Stimulated activated CD8-positive, alpha-beta memory T cell treated with anti-CD3 and anti-CD28 coated beads, Interleukin-7, amount 100 ng/mL, for 1 hour (primary cell): ENCODE measurements at places on chromosomes 5 and 9.

GRCh38 chr5:65951330-65951729 lies 25.0 kb downstream of the ERBIN start:
- no peak for DNase-seq

- DNase-seq: no peak
These were observed 59.0 kb upstream of the BOD1 start for GRCh38 chr5:173675287-173675996.

DNA sequence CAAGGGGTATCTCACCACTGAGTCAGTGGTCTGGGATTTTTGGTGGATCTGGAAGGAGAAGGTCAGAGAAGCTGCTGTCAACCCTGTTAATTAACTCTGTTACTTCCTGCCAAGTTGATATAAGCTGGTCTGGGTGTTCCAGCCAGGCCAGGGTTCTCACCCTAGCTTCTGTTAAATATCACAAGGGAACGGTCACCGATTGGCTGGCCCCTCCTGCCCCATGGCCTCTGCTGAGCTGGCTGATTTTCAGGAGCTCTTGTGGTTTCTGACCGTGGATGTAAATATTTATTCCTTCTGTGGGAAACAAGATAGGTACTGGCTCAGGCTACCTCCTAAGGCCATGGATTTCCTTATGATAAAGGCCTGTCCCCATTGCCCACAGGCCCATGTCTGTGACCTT lies 1.0 kb downstream of the ADAMTS13 start:
- DNase-seq: no peak

GRCh38 chr5:176643491-176644219 lies 3.6 kb upstream of the TSPAN17 start:
- DNase-seq: no peak

- no peak for DNase-seq
These were observed 201.6 kb downstream of the GOLPH3 start for GRCh38 chr5:31972558-31972957.

DNA sequence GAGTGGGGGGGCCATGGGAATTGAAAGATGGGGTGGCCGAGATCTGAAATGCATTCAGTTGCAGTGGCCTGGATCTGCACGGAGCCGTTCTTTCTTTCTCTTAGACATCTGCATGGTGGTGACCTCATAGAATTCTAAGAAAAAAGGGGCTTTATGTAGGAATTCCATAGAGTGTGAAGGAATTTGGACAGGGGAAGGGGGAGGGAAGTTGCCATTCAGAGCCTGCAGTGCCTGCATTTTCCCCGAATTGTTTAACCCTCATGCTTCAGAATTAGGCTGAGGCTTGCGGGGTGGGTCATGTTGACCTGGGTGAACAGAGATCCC lies 4.9 kb downstream of the NEK6 start:
- DNase-seq: no peak

GRCh38 chr9:134485653-134486052 lies 155.9 kb upstream of the COL5A1 start:
- no peak for DNase-seq

DNA sequence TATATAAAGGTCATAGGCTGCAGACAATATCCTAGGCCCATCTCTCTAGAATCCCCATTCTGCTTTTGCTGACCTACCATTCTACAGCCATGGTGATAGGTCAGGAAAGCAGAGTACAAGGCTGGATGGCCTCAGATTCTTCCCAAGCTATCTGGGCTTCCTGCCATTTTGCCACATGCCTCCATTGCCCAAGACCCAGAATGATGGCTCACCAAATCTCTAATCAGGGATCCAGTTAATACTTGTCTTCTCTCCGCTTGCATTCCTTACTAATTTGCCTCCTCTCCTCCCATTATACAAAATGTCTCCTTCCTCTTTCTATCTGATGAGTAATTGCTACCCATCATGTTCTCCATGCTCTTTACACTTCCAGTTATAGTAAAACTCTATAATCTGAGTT lies 22.7 kb upstream of the NDUFS4 start:
- no peak for DNase-seq

DNA sequence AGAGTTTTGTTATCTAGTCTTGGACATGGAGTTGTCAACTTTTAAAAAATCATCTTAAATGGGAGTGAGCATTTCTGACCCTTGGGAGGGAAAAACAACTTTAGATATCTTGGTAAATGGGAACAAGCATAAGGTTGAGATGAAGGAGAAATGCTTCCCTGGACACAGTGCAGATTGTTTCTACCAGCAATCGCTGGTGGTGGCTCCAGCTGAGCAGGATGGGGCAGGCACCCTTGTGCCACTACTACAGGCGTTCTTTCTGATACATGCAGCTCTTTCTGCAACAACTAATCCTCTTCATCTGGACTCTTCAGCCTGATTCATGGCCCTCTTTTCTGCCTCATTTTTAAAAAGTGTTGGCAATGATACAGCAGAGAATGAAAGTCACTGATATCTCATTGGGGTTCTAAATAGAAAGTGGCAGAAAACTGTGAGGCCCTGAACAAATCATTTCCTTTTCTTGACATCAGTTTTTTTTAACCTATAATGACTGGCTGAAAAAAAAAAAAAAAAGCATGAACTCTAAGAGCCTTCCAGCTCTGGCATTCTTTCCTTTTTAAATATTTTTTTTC lies 409.4 kb upstream of the PTGER4 start:
- no peak for DNase-seq

- DNase-seq: no peak
These were observed 155.5 kb downstream of the FGF10 start for GRCh38 chr5:44233691-44234090.

DNA sequence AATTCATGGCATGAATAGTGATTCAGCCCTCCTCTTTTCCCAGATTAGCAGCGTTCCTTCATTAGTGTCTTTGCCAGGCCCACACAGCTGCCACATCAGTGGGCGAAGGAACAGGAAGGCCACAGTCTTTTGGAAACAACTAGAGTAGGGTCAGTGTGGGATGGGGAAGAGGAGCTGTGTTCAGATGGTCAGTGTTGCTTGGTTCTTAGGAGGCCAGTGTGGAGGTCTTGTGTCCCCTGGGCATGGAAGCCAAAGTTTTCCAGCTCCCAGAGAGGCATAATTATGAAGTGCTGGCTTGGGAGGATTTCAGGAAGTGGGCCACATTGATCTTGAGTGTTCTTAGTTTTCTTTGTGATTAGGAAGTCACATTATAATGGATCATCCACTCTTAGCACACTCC lies 269.6 kb downstream of the PSAT1 start:
- no peak for DNase-seq

DNA sequence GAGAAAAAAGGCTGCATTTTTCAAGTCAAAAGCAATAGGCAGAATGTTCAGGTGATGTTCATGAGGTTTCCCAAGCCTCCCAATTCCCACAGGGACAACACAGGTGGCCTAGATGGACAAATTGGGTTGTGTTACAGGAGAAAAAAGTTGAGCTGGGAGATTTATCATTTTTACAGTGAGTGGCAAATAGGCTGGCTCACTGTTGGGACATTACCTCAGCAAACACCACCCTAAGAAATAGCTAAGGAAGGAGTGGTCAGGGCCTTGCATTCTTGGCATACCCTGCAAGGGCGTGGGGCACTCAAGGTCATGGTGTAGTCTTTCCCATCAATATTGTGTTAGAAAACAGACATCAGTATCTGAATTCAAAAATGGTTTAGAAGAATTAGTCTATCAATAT lies 23.3 kb upstream of the CPLANE1 start:
- no peak for DNase-seq

GRCh38 chr5:86786955-86787354 lies 169.2 kb downstream of the COX7C start:
- no peak for DNase-seq

DNA sequence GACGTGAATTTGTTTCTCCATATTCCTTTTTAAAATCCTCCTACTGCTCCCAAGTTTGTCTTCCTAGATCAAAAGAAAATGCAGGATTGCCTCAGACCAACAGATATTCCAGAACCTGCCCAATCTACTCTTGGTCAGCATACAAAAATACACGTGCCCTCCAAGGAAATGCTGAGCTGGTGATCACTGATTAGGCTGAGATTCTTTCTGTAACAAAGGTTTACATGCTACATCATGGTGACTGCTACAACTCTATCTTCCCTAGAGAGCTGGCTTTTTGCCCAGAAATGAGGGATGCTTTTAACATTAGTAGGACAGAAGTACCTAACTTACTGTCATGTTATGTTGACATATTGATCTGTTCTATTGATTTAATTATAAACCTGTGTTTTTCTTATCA lies 35.5 kb downstream of the OR2Y1 start:
- no peak for DNase-seq

DNA sequence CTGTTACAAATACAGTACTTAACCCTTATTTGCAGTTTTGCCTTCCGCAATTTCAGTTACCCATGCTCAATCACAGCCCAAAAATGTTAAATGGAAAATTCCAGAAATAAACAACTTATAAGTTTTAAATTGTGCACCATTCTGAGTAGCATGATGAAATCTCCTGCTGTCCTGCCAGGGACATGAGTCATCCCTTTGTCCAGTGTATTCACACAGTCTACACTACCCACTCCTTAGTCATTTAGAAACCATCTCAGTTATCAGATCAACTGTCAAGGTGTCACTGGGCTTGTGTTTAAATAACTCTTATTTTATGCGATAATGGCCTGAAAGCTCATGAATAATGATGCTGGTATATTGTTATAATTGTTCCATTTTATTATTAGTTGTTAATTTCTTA lies 95.8 kb downstream of the PLCXD3 start:
- no peak for DNase-seq

DNA sequence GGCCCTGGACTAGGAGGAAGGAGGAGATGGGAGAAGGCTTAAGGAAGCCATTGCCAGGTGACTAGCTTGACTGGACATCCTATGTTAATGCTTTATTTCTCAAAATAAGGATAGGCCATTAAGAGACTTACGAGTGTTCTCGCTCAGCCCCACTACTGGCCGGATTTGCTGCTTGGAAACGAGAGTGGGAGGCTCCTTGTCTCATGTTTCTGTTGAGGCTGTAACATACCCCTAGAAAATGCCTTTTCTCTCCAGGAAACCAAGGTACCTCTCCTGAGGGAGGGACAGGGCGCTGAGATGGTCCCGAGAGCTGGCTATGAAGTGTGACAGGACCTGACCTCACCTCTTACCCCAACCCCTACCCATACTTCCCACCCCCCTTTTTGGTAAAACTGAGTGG lies 60.0 kb downstream of the RALGPS1 start:
- DNase-seq: no peak

DNA sequence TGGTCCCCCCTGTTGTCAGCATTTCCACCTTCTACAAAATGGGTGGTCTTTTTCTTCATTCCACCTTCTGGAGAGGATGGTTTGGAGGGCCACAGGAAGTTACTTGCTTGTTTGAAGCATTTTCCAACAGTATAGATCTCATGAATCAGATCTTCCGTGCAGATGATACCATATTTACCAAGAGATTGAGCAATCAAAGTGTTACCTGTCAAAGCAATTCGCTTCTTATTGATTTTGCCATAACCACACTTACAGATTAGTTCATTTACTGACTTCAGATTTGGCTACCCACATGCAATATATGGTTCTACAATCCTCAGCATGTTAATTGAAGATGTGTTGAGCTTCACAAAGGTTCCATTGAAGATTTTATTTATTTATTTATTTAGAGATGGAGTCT lies 14.0 kb upstream of the TEX48 start:
- no peak for DNase-seq

- DNase-seq: no peak
These were observed 250.3 kb downstream of the TRIM32 start for GRCh38 chr9:116937361-116937760.

DNA sequence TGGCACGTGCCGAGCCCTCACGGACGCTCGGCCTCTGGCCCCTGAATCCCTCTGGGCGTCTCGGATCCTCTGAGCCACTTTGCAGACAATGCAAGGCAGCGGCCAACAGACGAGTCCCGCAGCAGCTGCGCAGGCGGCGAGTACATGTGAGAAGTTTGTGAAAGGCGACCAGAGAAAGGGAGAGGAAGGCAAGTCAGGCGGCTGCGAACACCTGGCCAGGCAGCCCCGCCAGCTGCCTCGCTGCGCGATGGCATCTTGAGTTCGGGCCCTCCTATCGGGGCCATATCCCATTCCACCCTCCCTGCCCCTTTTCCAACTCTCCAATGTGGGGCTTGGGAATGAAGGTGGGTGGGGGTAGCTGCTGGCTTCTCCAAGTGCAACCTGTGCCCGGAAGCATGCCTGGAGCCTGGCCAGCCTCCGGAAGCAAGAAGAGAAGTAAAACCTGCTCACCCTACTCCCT lies 4.5 kb upstream of the POU4F3 start:
- no peak for DNase-seq

GRCh38 chr5:41325074-41325473 lies 111.7 kb upstream of the C6 start:
- no peak for DNase-seq

DNA sequence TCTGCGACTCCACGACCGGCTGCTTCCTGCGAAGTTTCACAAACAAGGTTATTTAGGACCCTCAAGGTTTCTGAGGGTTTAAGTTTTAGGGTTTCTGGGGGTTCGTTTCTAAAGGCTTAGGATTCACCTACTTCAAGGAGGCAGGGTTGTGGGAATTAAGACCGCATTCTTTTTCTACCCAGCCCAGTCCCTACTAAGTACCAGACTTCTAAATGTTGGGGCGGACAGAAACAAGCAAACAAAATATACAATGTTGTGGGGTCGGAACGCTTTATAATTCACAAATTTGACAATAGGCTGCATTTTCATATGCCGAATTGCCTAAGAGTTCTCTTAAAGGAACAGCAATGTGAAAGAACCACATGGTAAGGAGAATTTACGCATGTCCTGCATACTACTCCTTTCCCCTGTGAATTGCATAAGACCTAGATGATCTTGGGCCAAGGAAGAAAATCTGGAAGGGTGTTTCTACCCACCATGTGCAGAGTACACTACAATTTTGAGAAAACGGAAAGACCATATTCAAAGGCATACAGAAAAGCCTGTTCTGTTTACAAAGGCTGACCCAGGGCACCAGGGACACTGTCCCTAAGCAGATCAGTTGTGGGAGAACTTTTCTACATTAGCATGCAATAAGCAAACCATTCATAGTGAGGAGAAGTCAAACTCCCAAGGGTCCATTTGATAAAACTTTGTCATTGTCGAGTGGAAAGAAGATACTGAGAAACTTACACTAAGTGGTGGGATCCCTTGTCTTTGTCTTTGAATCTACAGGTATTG lies 457.3 kb downstream of the RAB3C start:
- no peak for DNase-seq

- DNase-seq: no peak
These were observed 49.1 kb downstream of the FAM170A start for GRCh38 chr5:119678351-119679028.

GRCh38 chr5:51997949-51998348 lies 614.7 kb downstream of the ISL1 start:
- DNase-seq: no peak

DNA sequence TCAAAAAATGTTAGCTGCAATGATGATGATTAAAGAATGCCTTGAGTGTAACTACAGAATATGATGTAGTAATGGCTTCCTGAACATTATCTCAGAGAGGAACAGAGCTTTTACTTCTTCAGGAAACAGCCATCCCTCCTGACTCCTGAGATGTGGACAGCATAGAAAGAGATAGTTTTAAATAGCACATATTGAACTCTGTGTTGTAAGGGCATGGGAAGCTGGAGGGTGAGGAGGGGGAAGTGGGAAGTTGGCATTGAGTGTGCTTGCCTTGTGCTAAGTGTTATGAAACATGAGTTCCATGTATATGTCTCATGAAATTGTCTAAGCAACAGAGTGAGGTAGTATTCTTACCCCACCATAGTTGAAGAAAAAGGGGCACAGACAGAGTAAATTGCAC lies 161.5 kb upstream of the SLC28A3 start:
- no peak for DNase-seq
